Sigmoid colon (tissue), 7 donors: ENCODE measurements at places on chromosomes 6 and 20. TPM values are rescaled to one million over a fixed set of nuclear protein-coding genes. Genes with fewer than 3 reads are reported as not detected.

GRCh38 chr20:40307997-40308396 is 381.0 kb downstream of the MAFB start:
- DNase-seq = no peak

The PNISR gene
- total RNA-seq = 135 TPM

DNA sequence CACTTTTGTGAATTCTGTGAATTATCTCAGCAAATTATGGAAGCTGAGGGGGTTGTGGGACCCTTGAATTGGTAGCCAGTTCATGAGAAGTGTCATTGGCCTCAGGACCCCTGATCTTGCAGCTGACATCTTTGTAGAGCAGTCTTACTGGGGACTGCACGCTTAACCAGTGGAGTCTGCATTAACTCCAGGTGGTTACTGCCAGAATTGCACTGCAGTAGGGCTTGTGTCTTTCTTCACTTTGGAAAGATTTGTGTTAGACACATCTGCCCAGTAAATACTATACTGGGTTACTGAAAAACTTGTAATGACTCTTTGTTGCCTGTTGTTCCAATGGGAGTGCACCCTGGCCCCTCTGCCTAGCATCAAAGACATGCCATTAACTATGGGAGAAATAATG is 21.2 kb upstream of the CDKN1A start:
- DNase-seq = no peak

The IL20RA gene
- total RNA-seq = 1.5 TPM

The PRND gene
- total RNA-seq = 0.33 TPM
